Activated CD4-positive, alpha-beta T cell treated with anti-CD3 and anti-CD28 coated beads, Interleukin-2, amount 10 ng/mL, durations not matched to agents 24 days and 14 days (primary cell): ENCODE measurements at places on chromosomes 3 and 15. TPM values are rescaled to one million over a fixed set of nuclear protein-coding genes. Genes with fewer than 3 reads are reported as not detected.

The FEZF2 gene
- total RNA-seq: not detected in 2 replicates

The RHOV gene
- total RNA-seq: 1.0 and 1.5 TPM in 2 replicates

The PIGZ gene
- 1.7 and 1.9 TPM in 2 replicates for total RNA-seq

The ZMYND10 gene
- total RNA-seq: 1.2 and 1.3 TPM in 2 replicates

The DGKG gene
- total RNA-seq: 0.14 and 0.28 TPM in 2 replicates

The PTH1R gene
- not detected in 2 replicates for total RNA-seq

The PEX11A gene
- 1.6 and 2.1 TPM in 2 replicates for total RNA-seq

The CPLX3 gene
- total RNA-seq: 0.09 TPM in 2 replicates

The ESYT3 gene
- 0.17 and 0.23 TPM in 2 replicates for total RNA-seq

The ZNF385D gene
- not detected in 2 replicates for total RNA-seq

The PRR20G gene
- not detected in 2 replicates for total RNA-seq

The ZNF80 gene
- total RNA-seq: 0.19 and 0.21 TPM in 2 replicates

The PIK3R4 gene
- 30.8 and 34.7 TPM in 2 replicates for total RNA-seq

The VWA5B2 gene
- not detected in 2 replicates for total RNA-seq

The TKT gene
- 377 and 379 TPM in 2 replicates for total RNA-seq

The ZPLD1 gene
- not detected in 2 replicates for total RNA-seq

The ARPIN gene
- not detected in 2 replicates for total RNA-seq

The ISLR2 gene
- total RNA-seq: not detected in 2 replicates

The OSTN gene
- total RNA-seq: not detected in 2 replicates

The LXN gene
- total RNA-seq: 15.1 and 16.2 TPM in 2 replicates

The MUC4 gene
- total RNA-seq: 0.68 and 0.90 TPM in 2 replicates

The PAK6 gene
- total RNA-seq: 0.33 and 0.54 TPM in 2 replicates

The ZNF662 gene
- 0.12 and 0.19 TPM in 2 replicates for total RNA-seq

The BLM gene
- total RNA-seq: 64.1 and 66.4 TPM in 2 replicates

The COL7A1 gene
- 0.56 and 0.62 TPM in 2 replicates for total RNA-seq

The AQP9 gene
- 0.26 TPM in 2 replicates for total RNA-seq

The PLSCR5 gene
- total RNA-seq: not detected in 2 replicates

The NRROS gene
- total RNA-seq: 38.2 and 39.0 TPM in 2 replicates

The GOLGA8N gene
- total RNA-seq: 4.1 and 4.5 TPM in 2 replicates

The CCR9 gene
- not detected in 2 replicates for total RNA-seq

The TATDN2 gene
- total RNA-seq: 70.9 and 74.4 TPM in 2 replicates

The PPP2R3A gene
- 0.28 and 0.49 TPM in 2 replicates for total RNA-seq

The NME9 gene
- not detected in 2 replicates for total RNA-seq

The LSAMP gene
- total RNA-seq: not detected in 2 replicates

The KCNAB1 gene
- total RNA-seq: not detected in 2 replicates

The ZXDC gene
- total RNA-seq: 29.2 and 29.4 TPM in 2 replicates

The POLR2H gene
- total RNA-seq: 159 and 161 TPM in 2 replicates

The RARRES1 gene
- not detected in 2 replicates for total RNA-seq

The BFSP2 gene
- not detected in 2 replicates for total RNA-seq

The EPHB3 gene
- total RNA-seq: 0.05 TPM in 1 of 2 replicates, not detected in the other

The CD200R1 gene
- total RNA-seq: 3.8 TPM in 2 replicates

The DAG1 gene
- 21.3 and 21.9 TPM in 2 replicates for total RNA-seq

The KBTBD12 gene
- total RNA-seq: not detected in 2 replicates

The TEX55 gene
- not detected in 2 replicates for total RNA-seq

The GABRB3 gene
- total RNA-seq: not detected in 2 replicates

The DNAH12 gene
- total RNA-seq: not detected in 2 replicates

The AMT gene
- 2.6 and 3.7 TPM in 2 replicates for total RNA-seq

The ZDHHC23 gene
- 1.9 and 2.4 TPM in 2 replicates for total RNA-seq
